Fibroblast of skin of right biceps (primary cell): ENCODE measurements at places on chromosomes 7 and 10.
A peak's percentile ranks its signal among the peaks of the same experiment; 100 is the strongest.

DNA sequence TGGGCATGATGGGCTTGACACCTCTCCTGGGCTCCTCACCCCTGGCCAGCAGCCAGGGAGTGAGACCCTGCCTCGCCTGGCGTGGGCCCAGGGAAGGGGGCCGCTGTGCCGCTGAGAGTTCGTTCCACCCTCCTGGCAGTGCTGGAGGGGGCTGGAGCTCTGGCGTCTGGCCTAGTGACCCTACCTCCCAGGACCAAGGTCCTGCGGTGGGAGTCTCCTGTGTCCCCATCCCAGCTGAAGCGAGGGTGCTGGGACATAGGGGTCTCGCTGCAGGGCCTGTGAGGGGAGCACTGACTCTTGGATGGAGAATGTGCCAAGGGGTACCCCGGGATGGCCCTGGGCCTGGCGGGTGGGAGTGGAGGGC, 1.2 kb downstream of the GTF2IRD1 start:
- no peak for DNase-seq

- DNase-seq = no peak
Observed at GRCh38 chr10:13183625-13184024, 22.3 kb downstream of the MCM10 start.

DNA sequence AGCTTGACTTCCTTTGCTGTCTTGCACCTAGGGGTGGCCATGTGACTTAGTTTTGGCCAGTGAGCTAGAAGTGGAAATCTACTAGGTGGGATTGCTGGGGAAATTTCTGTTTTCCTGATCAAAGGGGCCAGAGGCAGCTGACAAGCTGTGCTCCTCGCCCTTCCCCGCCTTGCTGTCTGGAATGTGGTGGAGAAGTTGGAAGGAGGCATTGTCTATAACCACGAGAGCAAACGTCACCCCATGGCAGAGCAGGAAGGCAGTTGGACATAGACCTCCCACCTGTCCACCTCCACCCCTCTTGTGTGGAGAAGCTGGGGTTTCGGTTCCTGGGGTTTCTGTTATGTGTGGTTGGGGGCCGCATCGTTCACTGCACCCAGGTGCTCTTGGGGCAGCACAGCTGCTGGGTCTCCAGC, 7.3 kb downstream of the SFRP5 start:
- DNase-seq = no peak

DNA sequence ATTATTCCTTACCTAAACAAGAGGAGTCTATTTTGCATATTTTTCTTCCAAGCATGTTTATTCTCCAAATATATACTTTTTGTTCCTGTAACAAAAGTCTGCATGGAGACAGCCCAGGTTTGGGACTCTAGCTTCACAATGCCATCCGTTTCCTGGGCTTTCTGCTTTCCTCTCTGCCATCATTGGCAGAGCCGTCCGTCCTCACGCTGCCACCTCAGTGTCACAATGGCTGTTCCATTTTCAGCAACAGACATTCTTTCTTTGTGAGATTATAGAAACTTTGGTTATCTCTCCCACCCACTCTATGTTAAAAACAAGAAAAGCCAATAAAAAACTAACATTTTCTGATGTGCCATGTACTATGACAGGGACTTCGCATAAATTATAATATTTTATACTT, 825.2 kb downstream of the REEP3 start:
- DNase-seq = no peak

GRCh38 chr10:24207781-24208611, 942 bp upstream of the KIAA1217 start:
- DNase-seq = peak; percentile 21

- DNase-seq = no peak
Observed at GRCh38 chr7:26553128-26553527, 261.5 kb downstream of the SNX10 start.
